ENCODE measurements at places on chromosomes 4 and X.

DNA sequence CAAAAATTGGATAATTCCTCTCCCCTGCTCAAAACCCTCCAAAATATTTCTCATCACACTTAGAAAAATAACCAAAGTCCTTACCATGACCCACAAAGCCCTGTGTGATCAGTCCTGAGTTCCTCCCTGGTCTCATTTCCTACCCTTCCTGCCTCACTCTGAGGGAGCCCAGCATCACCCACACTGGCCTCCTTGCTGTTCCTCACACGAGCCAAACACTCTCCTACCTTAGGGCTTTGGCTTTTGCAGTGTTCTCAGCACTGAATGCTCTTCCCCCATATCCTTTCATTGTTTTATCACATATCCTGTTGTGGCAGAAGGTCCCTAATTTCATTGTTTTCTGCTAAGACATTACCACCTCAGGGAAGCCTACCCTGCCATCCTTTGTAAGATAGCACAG lies 12.2 kb downstream of the MGAT4D start:
- DNase-seq, result no peak

GRCh38 chr4:40875507-40876150 lies 125.9 kb downstream of the NSUN7 start:
- no peak for DNase-seq

GRCh38 chr4:53767482-53767881 lies 176.2 kb upstream of the LNX1 start:
- no peak for DNase-seq

DNA sequence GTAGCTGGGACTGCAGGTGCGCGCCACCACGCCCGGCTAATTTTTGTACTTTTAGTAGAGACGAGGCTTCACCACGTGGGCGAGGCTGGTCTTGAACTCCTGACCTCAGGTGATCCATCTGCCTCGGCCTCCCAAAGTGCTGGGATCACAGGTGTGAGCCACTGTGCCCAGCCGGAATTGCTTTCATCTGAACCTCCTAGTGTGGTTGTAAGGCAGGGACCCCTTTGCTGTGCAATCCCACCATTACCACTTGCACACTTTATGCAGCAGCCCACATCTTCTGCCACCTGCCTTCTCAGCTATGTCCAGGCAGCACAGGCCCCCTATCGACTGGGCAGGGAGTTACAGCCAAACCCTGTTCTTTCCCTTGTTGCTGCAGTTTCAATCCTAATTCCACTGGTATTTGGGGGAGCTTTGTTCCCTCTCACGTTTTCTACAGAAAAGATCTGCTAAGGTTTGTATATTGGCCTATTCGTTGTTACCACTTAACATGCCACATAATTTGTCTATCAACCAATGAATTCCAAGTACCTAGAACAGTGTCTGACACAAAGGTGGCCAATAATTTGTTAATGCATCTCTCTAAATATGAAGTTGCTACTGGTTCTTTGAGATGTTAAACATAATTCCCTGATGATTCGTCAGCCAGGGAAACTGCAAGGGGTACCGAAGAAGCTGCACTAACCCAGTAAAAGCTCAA lies 6.5 kb downstream of the RPL39 start:
- DNase-seq, result peak; percentile 29

DNA sequence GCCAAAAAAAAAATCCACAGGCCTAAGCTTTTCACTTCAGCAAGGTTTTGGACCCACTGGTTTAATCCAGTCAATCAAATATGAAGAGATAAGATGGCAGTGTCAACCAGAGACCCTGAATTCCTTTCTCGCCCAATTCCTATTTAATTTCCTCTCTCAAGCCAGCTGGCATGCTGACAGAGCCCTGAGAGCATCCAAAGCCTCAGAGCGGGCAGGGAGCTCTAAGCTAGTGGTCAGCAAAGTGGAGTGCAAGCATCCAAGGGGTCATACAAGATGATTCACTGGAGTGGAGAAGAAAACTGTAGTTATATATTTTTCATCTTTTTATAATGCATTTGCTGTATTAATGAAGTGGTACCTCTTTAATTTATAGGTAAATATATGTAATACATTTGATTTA lies 37.8 kb upstream of the PRPS2 start:
- DNase-seq, result no peak

DNA sequence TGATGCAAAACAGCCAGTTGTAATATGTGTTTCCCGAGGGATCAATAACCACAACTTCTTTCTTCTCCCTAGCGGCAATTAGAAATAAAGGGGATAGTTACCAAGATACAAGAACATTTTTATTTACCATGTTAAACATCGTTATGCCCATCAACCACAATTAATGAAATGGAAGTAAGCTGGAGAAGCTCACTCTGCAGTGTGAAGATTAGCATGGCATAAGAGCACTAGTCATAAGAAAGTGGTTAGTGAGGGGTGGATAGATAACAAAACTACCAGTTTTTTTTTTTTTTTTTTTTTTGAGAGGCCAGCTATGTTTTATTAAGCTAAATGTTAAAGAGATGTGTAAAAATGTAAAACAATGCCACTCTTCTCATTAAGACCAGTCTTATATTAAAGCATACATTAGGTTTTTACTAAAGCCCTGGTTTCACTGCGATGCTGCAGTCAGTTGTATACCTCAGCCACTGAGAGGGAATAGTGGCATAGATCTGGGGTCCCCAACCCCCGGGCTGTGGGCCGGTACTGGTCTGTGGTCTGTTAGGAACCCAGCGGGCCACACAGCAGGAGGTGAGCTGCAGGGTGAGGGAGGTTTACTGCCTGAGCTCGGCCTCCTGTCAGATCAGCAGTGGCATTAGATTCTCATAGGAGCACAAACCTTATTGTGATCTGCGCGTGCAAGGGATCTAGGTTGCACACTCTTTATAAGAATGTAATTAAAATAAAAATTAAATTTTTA lies 27.9 kb upstream of the NFXL1 start:
- no peak for DNase-seq

DNA sequence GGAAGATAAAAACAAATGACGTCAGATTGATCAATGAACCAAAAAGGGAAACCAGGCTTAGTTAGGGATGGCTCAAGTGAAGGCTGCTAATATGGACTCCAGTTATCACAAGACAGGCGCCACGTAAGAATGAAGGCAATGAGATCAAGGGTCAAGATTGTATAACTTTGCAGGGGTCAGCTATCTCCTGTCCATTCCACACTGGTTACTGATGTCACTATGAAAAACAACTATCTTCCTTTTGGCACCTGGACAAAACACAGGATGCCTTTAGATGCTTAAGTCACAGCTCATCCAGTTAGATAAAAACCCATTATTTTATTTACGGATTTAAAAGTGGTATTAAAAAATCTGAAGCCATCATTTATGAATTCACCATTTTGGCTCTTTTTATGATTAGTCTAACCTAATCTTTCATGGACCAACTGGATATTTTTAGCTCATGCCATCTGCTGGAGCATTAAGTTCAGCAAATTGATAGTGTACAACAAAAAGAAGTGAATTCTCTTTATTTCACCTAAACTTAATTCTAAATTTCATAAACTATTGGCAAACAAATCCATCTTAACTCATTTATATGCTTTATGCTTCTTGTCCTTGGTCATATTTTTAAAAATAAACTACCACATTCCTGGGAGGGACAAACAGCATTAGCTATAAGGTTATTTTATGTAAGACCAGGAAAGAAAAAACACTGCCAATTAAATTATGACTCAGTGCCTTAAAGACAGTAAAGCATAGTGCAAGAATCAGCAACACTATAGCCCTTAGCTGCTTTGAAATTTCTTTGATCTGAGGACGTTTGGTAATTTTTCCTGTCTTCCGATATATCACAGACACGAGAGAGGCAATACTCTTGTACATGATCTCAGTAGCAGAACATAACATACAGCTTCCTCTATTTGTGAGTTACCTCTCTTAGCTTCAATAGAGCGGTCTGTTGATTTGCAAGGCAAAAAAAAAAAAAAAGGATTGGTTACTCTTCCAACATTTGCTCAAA lies 27.0 kb downstream of the DHX15 start:
- no peak for DNase-seq

DNA sequence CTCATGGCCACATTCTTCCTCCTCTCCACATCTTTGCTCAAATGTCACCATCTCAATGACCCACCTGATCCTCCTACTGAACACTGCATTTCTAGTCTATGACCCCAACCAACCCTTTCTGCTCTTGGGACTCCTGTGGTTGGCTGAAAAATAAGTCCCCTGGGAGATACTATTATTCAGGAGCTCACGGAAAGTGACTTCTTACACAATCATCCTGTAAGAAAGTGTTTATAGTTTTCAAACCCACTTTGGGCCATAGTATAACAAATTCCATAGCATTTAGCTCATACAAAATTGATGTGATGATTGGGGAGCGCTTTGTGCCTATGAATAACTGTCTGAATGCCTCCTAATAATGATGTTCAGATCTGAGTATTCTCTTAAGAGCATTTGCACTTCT lies 161.4 kb upstream of the HS3ST1 start:
- DNase-seq, result no peak

DNA sequence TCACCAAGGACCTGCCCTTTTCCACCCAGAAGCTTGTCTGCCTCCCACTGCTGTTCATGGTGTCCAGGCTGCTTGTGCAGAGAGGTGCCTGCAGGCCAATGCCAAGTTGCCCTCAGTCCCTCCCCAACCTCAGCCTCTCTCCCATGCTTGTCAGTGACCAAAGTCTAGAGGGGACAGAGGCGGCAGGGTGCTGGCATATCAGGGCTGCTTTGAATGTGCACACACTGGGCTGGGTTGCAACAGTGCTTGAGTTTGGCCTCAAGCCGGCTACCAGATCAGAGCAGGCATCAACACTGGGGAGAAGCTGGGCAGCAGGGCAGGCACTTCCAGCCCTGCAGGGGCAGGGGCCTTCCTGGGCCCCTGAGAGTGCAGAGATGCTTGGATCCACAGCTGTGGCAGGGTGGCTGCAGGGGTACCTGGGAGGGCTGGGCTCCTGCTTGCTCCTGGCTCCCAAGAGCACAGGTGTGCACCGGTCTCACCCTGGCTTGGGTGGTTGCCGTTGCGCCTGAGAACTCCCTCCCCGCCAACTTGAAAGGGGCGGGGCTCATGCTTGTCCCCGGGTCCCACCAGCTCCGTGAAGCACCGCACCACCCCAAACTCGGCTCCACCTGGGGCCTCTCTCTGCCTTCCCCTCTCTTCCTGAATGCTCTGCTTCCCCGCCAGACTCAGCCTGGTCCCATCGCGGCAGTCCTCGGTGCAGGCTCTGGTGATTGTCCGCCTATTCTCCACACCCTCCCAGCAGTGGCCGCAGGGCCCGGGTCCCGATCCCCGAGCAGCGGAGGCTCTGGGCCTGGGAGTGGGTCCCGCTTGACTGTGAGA lies 1681.9 kb upstream of the ADGRL3 start:
- no peak for DNase-seq

DNA sequence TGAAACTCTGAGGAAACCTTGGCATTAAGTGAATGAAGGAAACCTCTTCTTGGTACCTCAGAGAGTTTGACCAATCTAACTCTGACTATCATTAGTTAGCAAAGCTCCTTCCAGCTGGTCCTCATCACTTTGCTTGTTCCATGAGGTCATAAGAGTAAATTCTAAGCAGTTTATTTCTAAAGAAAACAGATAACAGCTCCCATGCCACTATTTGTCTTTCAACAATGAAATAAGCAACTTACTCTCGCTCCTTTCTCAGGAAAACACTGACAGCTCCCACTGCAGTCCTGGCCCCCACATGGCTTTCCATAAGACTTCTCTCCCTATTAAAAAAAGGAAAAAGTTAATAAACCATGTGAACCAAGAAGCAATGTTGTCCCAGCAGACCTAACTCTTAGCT lies 127.7 kb downstream of the COL4A6 start:
- no peak for DNase-seq

GRCh38 chrX:65586491-65586890 lies 51.9 kb upstream of the LAS1L start:
- DNase-seq, result peak; percentile 73

GRCh38 chr4:110417136-110417535 lies 58.8 kb upstream of the ENPEP start:
- no peak for DNase-seq

GRCh38 chr4:142203505-142203904 lies 567.1 kb downstream of the IL15 start:
- no peak for DNase-seq

DNA sequence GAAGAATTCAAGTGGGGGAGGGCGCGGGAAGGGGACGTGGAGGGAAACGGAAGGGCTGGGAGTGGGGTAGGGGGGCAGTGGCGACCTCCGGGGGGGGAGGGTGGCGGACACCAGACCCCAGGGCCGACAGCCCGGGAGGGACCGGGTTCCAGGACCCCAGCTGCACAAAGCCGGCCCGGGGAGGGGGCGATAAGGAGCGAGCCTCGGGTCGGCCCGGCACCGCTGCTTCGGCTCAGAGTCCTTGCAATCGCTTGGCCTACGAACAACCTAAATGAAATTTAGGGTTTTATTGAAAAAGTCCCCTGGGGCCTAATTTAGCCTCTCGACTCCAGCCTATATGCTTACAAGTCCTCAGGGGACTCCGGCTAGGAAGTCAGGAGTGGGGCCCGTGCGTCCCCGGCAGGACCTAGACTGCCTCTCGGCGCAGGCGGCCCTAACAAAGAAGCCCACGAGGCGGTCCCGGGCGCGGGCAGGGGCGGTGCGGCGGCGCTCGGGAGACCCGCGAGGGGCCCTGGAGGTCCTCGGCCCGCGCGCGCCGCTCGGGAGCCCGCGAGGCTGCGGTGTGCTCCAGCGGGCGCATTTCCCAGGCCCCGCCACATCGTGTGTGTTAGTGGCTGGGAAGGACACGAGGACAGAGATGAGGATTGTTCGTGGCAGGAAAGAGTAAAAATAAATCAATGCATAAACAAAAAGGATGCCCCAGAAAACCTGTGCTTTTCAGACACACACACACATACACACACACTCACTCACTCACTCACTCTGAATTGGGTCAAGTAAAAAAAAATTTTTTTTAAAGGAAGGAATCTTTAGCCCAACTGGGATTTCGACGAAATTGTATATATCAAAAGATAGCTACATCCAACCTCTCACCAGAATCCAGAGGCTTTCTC lies 70.0 kb downstream of the MGST2 start:
- DNase-seq, result no peak

DNA sequence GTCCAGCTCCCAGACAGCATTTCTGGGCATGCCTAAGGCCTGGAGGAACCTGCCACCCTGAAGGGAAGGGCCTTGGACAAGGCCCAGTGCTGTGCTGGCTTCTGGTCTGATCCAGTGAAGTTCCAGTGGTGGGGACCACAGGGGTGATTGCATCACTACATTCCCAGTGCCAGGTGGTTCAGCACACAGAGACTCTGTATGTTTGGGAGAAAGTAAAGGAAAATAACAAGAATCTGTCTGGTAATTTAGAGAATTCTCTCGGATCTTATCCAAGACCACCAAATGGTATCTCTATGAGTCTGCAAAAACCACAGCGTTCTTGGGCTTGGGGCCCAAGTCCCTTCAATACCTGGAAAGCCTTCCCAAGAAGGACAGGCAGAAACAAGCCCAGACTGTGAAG lies 131.8 kb upstream of the MAD2L1 start:
- DNase-seq, result no peak

- DNase-seq, result no peak
These were observed 172.4 kb downstream of the TLL1 start for GRCh38 chr4:166045457-166045856.

GRCh38 chrX:121160987-121161386 lies 113.6 kb downstream of the GLUD2 start:
- DNase-seq, result no peak
